IMR-90 (cell line): ENCODE measurements at places on chromosomes 4 and X. TPM values are rescaled to one million over a fixed set of nuclear protein-coding genes. Genes with fewer than 3 reads are reported as not detected.

The TRPC5OS gene
- not detected in 2 replicates for total RNA-seq

The SUPT20HL2 gene
- total RNA-seq = not detected in 2 replicates

The SHROOM2 gene
- total RNA-seq = 8.1 TPM in 2 replicates

The TMSB15A gene
- total RNA-seq = 13.6 and 32.8 TPM in 2 replicates

The ADH7 gene
- not detected in 2 replicates for total RNA-seq

The GNRHR gene
- not detected in 2 replicates for total RNA-seq

The USP9X gene
- total RNA-seq = 104 and 115 TPM in 2 replicates

The FGFBP2 gene
- not detected in 2 replicates for total RNA-seq

The AREG gene
- 0.18 and 0.28 TPM in 2 replicates for total RNA-seq

GRCh38 chrX:42602136-42602535 lies 175.8 kb downstream of the PPP1R2C start:
- no peak for DNase-seq

- no peak for DNase-seq
Measured at GRCh38 chrX:108203540-108203939, 112.0 kb downstream of the ATG4A start.

DNA sequence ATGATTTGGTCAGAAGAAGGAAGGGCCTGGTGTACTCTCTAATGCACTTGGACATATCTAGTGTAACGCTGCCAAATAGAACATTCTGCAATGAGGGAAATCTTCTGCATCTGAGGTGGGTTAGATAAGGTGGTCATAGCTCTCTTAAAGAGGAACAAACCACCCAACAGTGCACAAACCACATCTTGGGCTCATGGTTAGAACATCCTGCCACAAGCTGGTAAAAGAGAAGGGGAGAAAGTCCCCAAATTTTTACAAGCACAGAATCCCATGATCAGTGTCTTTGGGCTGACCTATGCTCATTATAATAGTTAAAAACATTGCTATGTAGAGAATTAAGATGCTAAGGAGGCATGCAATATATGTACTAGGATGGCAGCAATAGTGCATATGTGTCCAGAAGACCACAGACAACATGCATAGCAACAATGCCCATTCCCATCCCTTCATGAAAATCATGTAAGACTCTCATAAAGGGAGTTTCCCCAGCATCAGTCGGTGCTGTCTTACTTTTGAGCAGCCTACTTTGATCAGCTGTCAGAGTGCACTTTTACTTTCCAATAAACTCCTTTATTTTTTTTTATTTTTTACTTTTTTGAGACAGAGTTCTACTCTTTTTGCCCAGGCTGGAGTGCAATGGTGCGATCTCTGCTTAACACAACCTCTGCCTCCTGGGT lies 99.7 kb upstream of the SLC7A11 start:
- DNase-seq = no peak

GRCh38 chr4:6125103-6125651 lies 75.2 kb downstream of the JAKMIP1 start:
- no peak for DNase-seq

- DNase-seq = peak; percentile 28
Measured at GRCh38 chr4:126592088-126592487, 1040.7 kb upstream of the INTU start.

DNA sequence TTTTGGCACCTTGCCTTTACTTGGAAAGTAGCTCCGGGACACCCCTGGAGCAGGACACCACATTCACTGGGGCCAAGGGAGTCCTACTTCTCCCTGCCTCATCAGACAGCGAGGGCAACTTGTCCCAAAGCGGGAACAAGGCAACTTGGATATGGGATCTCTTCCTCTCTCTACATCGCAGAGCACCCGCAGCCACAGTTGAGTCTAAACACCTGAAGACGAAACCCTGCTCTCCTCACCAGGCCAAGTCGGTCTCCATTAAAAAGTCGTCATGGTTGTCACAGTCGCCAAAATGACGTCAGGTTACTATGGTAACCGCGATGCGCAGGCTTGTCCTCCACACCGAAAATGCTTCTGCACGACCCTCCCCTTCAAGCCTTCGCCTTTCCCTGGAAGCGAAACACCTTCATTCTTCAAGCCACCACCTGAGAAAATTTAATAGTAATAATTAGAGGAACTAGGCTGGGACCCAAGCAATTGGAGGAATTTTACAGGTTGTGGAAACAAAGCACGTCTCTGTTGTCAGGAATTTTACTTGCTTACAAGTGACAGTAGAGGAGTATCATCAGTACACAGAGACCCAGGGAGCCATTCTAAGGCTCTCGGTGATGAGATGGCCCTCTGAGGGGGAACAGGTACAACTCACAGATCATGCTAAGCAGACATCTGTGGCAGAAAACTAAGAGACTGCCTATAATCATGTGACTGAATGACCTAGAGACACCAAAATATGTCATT lies 30.5 kb upstream of the TCEAL4 start:
- peak; percentile 24 for DNase-seq

GRCh38 chr4:81421346-81422218 lies 50.1 kb downstream of the RASGEF1B start:
- DNase-seq = peak; percentile 56

GRCh38 chr4:15144967-15145295 lies 142.7 kb downstream of the CPEB2 start:
- no peak for DNase-seq

GRCh38 chr4:52983563-52984303 lies 121.6 kb downstream of the RASL11B start:
- peak; percentile 68 for DNase-seq

- no peak for DNase-seq
Measured at GRCh38 chr4:73583666-73584065, 36.6 kb downstream of the RASSF6 start.

DNA sequence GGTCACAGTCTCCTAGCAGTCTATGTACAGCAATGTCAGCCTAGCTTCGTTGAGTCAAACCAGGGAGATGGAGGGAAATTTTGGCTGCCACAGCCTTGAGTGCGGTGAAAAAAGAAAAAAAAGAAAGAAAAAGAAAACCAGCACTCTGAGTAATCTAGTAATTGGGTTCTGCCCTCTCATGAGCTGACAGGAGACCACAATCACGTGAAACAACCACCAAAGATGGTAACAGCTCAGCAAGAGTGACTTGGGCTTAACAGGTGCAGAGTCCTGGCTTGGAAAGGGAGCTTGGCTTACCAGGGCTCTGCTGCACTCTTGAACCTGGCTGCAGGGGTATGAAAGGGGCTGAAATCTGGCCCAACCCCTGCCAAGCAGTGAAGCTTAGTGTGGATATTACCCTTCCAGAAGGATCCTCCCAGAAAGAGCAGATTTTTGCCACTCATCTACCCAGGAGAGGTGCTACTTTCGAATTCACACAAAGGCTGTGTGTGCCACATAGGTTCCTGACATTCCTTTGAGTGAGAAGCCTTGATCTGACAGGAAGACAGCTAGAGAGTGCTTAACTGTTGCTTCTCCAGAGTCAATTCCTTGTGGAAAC lies 350.3 kb downstream of the PTTG2 start:
- DNase-seq = no peak

DNA sequence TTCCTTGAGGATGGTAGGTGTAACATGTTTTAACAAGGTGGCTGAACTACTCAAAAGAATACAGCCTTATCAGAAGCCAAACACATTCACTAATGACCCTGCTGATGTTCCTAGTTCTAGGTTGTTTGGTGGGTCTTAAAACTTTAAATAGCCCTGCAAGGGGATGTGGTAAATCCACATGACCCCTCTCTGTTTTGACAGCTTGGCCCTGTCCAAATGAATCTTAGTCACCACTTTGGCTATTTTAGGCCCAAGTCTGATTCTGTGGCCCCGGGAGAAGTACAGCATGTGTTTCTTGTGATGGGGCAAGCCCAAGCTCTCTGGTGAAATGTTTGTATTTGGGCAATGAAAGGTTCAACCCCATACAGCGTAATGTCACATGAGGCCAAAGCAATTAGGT lies 54.5 kb upstream of the GPR34 start:
- peak; percentile 45 for DNase-seq

GRCh38 chr4:67776746-67777145 lies 22.6 kb upstream of the GNRHR start:
- DNase-seq = no peak

DNA sequence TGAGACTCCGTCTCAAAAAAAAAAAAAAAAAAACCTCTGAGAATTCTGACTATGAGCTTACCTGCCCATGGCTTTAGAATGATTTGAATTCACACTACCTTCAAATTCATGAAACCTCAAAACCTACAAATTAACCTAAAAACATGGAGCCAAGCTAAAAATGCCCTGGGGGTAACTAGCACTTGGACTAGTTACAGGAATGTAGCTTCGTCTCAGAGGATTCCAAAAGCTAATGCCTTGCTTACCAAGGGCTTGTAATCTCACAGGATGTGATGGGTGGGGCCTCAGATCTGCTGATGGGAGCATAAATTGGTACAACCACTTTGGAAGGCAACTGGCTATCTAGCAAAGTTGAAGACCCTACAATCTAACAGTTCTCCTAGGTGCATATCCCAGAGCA lies 79.4 kb upstream of the SPRY1 start:
- no peak for DNase-seq

- DNase-seq = no peak
Measured at GRCh38 chrX:14026121-14026520, 3.6 kb downstream of the GEMIN8 start.

DNA sequence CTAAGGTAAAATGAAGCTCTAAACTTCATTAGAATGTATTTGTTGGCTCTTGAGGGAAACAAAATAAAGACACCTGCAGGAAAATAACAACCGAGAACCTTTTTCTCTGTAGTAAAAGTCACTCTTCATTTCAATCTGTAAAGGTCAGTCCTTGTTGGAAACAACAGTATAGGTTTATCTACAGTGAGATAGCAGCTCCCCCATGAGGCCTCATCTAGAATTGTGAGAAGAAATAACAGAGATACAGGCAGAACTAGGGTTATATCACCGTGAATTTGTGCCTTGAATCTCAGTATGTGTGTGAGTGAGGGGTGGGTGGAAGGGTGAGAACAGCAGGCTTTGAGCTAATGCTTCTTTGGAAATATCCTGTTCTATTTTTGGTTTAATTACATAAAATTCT lies 107.8 kb upstream of the FMR1 start:
- no peak for DNase-seq

DNA sequence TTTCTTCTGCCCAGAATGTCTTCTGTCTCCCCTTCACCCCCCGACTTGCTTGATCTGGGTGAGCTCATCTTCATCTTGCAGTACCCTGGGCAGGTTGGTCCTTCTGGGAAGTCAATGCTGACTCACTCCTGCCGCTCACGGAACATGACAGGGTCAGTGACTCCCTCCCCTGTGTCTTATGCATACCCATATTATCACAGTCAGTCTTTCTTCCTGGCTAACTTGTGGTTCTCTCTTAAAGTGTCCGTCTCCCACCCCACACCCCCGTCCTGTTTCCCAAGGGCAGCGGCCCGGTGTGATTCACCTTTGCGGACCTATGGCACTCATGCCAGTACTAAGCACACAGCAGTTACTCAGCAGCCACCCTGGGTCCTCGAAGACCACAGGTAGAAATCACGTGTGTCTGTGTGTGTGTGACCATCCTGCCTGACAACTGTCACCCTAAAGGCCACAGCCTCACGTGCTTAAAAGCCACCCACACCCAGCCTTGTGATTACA lies 17.7 kb downstream of the IQSEC2 start:
- DNase-seq = peak; percentile 71

DNA sequence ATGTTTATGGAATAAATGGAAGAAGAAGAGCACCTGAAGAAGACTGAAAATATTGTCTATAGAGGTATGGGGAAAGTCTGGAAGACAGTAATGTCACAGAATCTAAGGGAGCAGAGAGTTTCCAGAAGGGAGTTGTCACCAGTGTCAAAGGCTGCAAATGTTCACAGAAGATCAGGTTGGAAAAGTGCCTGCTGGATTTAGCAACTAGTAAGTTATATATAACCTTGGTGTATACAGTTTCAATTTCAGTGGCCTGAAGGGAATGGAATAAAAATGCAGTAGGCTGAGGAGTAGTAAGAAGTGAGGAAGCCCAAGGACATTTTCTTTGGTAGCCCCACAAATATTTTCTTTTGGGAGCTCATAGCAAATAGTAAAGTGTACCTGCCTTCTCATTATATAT lies 107.2 kb downstream of the SATL1 start:
- no peak for DNase-seq

GRCh38 chrX:39627257-39627656 lies 470.5 kb downstream of the BCOR start:
- DNase-seq = no peak

DNA sequence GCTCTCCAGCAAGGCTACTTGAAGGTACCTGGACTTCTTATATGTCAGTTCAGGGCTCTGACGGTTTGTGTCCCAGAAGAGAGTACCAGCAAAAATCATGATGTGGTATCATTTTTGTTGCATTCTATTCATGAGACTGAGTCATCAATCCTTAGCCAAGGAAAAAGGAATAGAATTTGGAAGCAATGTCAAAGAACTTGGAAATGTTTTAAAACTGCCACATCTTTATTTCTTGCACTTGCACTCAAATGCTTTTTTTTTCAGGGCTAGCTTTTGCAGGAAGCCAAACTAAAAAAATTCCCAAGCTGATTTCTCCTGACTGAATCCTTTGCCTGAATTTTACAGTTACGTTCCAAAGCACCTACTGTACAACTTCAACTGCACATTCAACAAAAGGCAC lies 112.4 kb downstream of the NPFFR2 start:
- DNase-seq = no peak
